ENCODE measurements at places on chromosomes 16 and 17. TPM values are rescaled to one million over a fixed set of nuclear protein-coding genes. Genes with fewer than 3 reads are reported as not detected.

Gene GCGR
- 0.47 TPM for total RNA-seq

Gene RHBDF2
- total RNA-seq: 56.4 TPM

Gene SLC6A2
- total RNA-seq: 0.14 TPM

Gene SCGB1C2
- not detected for total RNA-seq

Gene SEPTIN1
- 2.0 TPM for total RNA-seq

Gene TSNAXIP1
- total RNA-seq: 0.48 TPM

Gene GINS2
- total RNA-seq: 28.6 TPM

Data from A549 treated with Hydrocortisone at 1 μM for 4 hours (cell line).